ENCODE measurements at places on chromosomes 12 and 14.

DNA sequence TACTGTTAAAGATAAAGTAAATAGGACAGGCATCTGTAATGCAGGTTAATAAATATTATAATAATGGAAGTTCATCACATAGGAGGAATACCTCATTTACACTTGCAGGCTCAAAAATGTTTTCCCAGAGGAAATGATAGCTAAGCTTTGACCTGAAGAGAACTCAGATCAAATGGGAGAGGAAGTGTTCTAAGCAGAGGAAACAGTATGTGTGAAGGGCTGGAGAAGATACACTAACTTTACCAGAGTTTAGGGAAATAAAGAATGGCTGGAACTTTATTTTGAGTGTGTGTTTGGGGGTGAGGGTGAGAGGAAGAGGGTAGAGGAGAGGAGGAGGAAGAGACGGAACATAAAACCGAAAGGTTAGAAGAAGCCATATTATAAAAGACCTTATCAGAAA lies 34.0 kb upstream of the AP4S1 start:
- no peak for DNase-seq

GRCh38 chr12:106841510-106842302 lies 67.2 kb downstream of the RIC8B start:
- no peak for DNase-seq

DNA sequence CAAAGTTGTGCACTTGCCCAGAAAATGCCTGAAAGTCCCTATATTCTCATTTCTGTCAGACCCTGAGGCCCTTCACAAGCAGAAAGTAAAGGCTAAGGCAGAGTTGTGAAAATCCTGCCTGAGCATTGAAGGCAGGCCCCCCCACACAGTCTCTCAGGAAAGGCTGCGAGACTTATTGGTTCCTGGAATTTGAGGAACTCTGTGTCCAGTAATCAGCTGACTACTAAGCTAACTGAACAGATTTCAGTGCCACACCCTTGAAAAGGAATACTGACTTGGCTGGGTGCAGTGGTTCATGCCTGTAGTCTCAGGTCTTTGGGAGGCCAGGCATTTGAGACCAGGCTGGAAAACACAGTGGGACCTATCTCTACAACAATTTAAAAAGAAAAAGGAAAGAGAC lies 21.1 kb upstream of the PPP2R5E start:
- no peak for DNase-seq

DNA sequence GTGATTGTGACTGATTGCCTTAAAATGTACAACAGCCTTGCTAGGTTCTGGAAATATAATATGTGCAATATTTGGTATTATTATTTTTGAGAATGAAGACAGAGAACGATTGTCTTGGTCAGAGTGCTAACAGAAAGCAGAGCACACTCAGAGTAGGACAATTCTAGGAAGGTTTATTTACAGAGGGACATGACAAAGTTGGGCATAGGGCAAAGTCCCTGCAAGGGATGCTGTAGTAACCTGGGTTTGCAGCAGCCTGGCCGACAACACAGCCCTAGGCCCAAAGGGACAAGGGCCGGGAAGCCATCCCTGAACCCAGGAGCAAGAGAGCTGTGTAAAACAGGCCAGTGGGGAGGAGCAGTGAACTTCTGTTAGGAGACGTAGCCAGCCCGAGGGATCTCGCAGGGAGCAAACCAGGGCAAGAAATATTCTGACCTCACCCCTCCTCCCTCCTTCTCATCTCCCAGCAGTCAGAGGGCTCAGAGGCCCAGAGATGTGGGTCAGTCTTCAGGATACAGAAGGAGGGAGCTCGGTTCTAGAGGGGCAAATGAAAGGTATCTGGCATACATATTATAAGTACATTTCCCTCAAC lies 51.0 kb upstream of the FERMT2 start:
- no peak for DNase-seq

DNA sequence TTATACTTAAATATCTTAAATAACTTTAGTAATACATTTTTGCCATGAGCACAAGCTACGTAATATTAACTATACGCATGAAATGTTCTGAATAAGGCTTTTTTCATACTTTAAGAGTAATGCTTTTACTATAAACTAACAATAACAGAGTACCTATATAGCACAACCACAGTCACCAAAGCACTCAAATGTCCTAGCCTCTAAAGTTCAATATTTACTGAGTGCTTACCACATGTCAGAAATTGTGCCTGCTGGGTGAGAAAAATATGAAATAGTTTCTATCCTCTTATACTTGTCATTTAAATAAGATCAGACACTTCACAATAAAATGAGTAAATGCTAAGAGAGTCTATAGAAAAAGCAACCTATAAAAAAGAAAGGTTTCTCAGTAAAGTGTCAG lies 83.1 kb downstream of the SH2B3 start:
- DNase-seq = no peak

GRCh38 chr12:129662234-129662633 lies 241.6 kb downstream of the TMEM132D start:
- no peak for DNase-seq

All from cortex of kidney (tissue), 1 donor.